ENCODE measurements at places on chromosomes 3 and 15.

DNA sequence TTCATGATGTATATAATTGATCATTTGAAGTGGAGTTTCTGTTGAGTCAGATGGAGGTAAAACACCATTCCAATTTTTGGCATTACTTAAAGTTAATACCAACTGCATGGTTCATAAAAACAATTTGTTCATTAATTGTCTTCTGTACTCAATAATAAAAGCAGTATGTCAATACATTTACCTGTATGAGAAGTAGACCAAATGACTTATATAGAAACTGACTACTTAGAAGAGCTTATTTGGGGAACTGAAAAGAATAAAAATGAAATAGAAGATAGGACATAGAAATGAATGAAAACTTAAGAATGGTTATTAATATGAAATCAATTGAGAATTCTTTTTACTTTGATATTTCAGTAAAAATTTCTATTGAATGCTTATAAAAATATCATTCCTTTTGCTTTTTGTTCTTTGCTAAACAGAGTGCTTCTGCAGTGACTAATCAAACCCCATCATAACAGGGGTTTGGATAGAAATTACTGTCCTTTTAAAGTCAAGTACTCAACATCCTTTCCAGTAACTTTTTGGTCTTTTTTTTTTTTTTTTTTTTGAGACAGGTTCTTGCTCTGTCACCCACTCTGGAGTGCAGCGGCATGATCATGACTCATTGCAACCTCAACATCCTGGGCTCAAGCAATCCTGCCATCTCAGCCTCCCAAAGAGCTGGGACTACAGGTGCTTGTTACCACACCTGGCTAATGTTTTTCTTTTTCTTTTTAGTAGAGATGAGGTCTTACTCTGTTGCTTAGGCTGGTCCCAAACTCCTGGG, 6.5 kb upstream of the CRYBG3 start:
- no peak for DNase-seq

DNA sequence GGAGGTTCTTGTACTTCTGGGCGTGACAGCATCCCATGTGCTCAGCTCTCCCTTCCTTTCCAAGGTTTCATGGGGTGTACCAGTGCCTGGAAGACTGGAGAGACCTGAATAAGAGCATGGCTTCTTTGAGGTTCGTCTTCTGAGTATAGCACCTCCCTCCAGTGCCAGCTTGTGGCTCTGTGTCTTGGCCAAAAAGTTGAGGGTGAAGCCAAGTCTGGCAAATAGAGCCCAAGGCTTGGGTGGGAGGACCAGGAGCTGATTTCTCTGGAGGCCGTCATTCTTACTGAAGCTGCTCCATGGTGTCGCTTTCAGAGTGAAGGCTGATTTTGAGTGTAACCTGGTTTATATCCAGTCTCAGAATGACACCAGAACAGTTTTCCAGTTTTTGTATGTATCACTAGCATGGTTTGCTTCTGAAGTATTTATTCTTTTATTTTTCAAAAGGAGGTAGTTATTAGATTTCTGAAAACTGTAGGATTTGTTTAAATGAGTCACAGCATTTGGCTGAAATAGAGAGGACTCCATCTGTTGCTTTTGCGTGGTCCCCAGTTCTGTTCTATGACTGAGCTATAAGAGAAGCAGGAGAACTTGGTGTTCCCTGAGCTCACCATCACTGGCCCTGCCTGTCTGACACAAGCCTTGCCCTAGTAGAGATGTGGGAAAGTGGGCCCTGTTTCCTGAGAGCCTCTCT, 47.2 kb downstream of the BSN start:
- DNase-seq, result no peak

DNA sequence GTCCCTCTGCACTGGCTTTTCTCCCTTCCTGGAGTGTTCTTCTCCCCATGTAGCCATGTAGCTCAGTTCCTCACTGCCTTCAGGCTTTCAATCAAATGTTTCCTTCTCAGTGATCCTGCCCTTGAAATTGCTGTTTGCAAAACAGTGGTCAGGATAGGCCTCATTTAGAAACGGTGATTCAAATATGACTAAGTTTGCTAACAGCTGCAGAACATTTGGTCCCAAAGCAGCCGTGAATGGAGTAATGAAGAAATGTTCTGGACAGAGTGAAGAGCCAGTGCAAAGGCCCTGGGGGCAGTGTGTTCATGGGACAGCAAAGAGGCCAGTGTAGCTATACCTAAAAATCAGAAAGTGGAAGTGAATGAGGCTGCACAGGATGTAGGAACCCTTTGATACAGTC, 223.4 kb downstream of the FEZF2 start:
- DNase-seq, result no peak

GRCh38 chr3:53807117-53807810, 39.0 kb downstream of the CHDH start:
- no peak for DNase-seq

DNA sequence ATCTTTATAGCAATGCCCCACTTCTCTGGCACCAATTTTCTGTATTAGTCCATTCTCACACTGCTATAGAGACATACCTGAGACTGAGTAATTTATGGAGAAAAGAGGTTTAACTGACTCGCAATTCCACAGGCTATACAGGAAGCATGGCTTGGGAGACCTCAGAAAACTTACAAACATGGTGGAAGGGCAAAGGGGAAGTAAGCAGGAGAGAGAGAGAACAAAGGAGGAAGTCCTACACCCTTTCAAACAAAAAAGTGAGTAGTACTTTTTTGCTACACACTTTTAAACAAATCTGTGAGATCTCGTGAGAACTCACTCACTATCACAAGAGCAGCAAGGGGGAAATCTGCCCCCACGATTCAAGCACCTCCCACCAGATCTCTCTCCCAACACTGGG, 67.8 kb upstream of the ZBED2 start:
- no peak for DNase-seq

DNA sequence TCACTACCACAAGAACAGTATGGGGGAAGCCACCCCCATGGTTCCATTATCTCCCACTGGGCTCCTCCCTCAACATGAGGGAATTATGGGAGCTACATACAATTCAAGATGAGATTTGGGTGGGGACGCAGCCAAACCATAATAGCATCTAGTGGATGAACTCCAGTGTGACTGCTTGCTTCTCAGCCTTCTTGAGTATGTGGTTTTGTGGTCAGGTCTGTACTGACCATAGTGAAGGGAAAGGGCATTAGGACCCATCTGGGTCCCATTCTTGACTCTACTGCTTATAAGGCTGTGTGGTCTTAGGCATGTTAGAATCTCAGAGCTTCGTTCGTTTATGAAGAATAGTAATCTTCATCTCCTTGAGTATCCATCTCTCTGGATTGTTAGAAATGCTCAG, 81.4 kb downstream of the CGNL1 start:
- DNase-seq, result no peak

DNA sequence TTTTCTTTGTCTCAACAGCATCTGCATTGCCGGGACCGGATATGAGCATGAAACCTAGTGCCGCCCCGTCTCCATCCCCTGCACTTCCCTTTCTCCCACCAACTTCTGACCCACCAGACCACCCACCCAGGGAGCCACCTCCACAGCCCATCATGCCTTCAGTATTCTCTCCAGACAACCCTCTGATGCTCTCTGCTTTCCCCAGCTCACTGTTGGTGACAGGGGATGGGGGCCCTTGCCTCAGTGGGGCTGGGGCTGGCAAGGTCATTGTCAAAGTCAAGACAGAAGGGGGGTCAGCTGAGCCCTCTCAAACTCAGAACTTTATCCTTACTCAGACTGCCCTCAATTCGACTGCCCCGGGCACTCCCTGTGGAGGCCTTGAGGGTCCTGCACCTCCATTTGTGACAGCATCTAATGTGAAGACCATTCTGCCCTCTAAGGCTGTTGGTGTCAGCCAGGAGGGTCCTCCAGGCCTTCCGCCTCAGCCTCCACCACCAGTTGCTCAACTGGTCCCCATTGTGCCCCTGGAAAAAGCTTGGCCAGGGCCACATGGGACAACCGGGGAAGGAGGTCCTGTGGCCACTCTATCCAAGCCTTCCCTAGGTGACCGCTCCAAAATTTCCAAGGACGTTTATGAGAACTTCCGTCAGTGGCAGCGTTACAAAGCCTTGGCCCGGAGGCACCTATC, 5.0 kb downstream of the NUTM1 start:
- no peak for DNase-seq

- DNase-seq, result no peak
Measured at GRCh38 chr3:70179111-70179510, 133.3 kb downstream of the MDFIC2 start.

DNA sequence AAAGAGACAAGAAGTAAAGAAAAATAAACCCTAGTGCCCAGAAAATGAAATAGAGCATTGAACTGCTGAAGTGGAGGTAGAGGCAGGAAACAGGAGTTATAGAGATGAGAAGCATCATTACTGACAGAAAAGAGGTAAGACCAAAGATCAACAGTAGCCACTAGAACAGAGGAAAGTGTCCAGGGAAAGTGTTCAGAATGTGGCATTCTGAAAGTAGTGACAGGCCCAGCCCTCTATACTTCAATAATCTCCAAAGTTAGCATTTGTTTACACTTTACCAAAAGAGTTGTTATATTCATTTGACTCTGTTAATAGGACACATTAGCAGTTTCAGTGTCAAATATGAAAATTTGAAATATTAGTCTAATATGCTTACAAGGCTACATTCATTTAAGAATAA, 727.1 kb upstream of the NECTIN3 start:
- no peak for DNase-seq

GRCh38 chr15:34311563-34311962, 26.0 kb downstream of the SLC12A6 start:
- no peak for DNase-seq

DNA sequence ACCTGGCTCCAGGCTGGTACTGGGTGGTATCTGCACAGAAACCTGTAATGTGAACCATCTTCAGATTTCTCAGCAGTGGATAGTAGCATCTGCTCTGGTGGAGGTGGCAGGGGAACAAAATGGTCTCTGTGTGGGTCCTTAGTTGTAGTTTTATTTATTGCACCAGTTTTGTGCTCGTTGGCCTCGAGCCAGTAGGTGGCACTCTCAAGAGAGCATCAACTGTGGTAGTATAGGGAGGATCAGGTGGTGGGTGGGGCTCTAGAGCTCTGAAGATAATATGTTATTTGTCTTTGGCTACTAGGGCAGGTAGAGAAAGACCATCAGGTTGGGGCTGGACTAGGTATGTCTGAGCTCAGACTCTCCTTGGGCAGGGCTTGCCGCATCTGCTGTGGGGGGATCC, 254.0 kb upstream of the GPR149 start:
- DNase-seq, result no peak

DNA sequence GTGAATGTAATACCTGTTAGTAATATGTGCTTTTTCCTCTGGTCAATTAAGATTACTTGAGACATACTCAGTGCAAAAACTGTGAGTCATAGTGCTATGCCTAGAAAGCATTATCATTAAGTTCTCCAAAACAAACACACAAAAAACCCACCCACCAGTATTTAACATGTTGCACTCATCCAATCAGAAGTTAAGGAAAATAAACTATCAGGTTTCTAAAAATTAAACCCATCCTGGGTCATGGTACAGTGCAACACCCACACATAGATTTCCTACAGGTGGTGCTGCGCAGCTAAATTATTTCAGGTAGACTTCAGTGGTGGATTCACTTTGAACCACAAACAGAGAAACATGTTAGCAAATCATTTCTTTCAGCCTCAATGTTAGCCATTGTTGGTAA, 264.4 kb upstream of the VEPH1 start:
- DNase-seq, result no peak

DNA sequence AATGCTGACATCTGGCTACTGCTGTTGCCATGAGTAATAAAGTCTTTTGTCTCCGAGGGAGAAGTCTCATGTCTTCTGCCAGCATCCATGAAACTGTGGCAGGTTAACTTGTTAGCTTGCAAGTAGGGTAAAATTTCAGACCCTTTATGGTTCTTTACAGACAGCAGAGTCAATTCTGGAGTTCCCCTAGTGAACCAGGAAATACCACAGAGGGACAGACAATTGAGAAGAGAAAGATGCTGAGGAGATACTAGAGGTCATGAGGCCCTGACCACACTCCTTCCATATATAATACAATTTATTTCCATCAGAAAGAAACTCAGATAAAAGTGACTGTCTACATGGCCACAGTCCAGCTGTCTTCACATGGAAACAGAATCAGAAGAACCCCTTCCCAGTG, 38.1 kb downstream of the NMNAT3 start:
- no peak for DNase-seq

DNA sequence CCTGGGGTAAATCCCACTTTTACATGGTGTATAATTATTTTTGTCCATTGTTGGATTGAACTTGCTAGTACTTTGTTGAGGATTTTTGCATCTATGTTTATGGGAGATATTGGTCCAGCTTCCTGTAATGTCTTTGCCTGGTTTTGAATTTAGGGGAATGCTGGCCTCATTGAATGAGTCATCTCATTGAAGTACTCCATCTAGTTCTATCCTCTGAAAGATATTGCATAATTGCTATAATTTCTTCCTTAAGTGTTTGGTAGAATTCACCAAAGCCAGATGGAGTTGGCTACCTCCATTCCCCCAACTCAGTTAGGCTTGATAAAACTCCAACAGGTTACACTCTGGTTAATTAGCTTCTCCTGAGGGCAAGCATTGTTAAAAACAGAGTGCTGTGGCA, 237.4 kb upstream of the TGFBR2 start:
- no peak for DNase-seq

GRCh38 chr3:127112796-127113570, 79.9 kb upstream of the PRR23E start:
- no peak for DNase-seq

GRCh38 chr15:31031471-31032067, 40.1 kb upstream of the MTMR10 start:
- peak; percentile 64 for DNase-seq

- DNase-seq, result no peak
Measured at GRCh38 chr3:126957776-126958637, 24.9 kb upstream of the PLXNA1 start.

- no peak for DNase-seq
Measured at GRCh38 chr15:74326746-74327145, 40.7 kb downstream of the CYP11A1 start.

DNA sequence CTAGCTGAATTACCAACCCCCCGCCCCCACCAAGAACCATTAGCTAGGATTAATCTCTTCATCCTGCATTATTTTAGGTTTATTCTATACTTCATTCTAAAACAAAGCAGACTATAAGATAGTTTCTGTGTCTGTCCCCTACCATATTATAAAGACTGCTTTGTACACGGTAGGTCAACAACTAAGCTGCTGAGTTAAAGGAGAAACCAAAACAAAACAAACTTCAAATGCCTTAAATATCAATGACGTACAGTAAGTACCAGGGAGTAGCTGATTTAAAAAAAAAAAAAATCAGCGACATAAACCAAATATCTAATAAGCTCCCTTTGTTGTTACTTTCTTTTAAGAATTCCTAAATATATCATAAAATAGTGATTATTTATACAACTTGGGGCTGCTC, 7.8 kb upstream of the VGLL4 start:
- no peak for DNase-seq

- no peak for DNase-seq
Measured at GRCh38 chr3:80770106-80771074, 991.1 kb downstream of the GBE1 start.

GRCh38 chr3:187188931-187189330, 8.4 kb upstream of the RTP1 start:
- no peak for DNase-seq

All from endothelial cell of umbilical vein (primary cell).